Stimulated activated CD8-positive, alpha-beta memory T cell treated with anti-CD3 and anti-CD28 coated beads, Interleukin-15, amount 100 ng/mL, for 1 hour (primary cell): ENCODE measurements at places on chromosomes 13 and 19.

DNA sequence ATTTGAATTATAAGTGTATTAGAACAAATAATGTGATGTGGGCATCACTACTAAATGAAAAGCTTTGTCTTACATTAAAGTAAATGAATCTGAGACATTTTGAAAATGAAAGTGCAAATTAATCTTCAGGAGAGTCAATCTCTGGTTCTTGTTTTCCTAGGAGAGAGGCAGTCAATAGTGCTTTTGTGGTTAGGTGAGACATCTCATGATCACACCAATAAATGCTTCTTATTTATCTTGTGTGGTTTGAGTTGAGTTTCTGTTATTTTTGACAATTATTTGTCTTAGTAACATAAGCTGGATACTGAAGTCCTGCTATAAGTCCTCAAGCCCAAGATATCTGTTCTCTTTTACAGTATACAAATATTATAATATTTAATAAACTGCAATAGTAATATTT is 1378.0 kb upstream of the PCDH9 start:
- DNase-seq: no peak

- no peak for DNase-seq
These were observed 59.2 kb downstream of the GJA3 start for GRCh38 chr13:20101467-20102316.

DNA sequence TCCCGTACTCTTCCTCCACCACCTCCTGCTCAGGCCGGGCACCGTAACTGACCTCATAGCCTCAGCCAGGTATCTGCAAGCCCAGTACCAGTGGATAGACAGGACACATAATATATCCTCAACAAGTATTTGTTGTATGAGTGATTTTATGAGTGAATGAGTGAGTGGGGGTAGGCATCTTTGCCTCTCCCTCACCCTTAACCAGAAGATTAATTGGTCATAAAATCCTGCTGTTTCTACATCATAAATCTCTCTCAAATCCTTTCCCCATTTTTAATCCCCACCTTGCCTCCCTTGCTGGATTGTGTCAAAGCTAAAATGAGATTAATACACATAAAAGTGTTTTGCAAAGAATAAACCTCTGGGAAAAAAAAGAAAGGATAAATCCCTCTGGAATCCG is 44.4 kb upstream of the HMGB1 start:
- DNase-seq: no peak

DNA sequence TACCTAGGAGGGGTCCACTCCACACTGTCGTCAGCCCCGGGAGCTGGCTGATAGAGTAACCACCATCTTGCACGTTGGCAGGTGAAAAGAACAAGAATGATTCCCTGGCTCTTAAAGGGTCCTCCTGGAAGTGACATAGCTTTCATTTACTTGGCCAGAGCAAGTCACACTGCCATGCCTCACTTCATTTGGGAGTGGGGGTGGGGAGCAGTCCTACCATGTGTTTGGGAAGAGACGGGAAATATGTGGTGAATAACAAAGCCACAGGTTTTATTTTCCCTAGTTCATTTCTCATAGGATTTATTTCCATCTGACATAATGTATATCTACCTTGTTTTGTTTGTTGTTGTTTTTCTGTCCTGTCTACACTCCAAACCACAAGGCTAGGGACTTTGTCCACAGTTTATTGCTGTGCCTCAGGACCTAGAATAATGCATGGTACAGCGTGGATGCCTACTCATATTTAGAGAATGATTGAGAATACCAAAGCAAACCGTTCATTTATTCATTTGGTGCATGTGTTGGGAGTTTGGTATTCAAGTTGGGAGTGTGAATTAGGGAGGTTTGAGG is 26.8 kb downstream of the UBAC2 start:
- no peak for DNase-seq

DNA sequence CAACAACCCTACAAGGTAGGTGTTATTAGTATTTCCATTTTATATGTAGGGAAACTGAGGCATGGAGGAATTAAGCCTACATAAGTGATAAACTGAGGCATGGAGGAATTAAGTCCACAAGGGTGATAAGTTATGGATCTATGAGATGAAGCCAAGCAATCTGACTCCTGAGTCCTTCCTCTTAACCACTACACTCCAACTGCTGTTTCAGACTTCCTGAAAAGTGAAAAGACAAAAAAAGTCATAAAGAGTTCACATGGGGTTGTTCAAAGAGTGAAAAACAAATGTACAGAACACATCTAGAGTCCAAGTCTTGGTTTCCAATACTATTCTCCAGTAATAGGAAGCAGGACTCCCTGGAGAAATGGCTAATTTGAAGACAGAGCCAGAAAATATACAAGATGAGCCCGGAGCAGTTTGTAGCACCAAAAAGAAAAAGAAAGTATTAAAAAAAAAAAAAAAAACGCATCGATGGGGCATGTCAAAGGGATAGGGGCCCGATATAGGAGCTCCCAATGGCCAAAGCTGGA is 12.1 kb downstream of the CRYL1 start:
- no peak for DNase-seq

GRCh38 chr13:35480346-35480745 is 3.9 kb upstream of the MAB21L1 start:
- no peak for DNase-seq

DNA sequence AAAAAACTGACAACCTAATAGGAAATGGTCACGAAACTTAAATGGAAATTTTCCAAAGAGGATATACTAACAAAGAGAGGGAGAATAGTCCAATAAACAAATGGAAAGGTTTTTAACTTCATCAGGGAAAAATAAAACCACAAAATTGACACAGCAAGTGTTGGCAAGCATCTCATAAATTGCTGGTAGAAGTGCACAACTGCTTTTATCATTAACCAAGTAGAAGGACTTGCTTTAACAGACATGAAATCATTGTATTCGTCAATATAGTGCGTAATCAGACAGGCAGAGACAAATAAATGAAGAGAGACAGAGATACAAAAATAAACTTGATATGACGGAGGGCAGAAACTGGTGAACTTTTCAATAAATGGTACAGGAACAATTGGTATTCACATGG is 7.4 kb downstream of the TGDS start:
- DNase-seq: no peak

DNA sequence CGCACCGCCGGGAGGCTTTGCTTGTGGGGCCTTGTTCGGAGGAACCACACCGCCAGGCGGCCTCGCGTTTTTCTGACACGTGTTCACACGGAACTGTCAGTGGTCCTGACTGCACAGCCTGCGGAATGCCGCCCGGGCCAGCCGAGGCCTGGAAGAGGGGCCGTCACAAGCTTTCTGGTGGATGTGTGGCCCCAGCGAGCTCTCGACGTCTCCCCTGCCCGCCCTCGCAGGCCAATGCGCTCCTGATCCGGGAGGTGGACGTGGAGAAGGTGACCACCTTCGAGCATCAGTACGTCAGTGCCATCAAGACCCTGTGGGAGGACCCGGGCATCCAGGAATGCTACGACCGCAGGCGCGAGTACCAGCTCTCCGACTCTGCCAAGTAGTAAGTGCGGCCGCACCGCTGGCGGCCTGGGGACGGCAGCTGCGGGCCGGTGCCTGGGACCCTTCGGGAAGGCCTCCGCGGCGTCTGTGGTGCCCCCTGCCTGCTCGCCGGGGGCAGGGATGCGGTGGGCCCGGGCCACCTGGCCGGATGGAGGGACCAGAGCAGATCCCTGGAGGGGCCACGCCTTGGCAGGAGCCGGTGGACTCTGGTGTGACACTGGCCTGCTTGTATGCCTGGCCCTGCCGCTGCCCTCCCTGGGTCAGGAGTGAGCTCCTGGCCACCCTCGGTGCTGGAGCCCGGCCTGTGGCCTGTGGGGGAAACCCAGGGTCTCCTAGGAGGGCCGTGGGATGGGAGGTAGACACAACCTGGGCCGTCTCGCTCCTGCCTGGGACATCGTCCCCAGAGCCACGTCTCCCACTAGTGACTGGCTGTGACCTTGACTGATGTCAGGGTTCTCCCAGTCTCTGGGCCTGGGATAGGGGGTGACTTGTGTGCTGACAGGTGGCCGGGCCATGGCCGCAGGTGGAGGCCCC is 19.2 kb downstream of the GNA11 start:
- DNase-seq: no peak

- DNase-seq: no peak
These were observed 46.7 kb downstream of the CYP4F22 start for GRCh38 chr19:15555021-15555420.

GRCh38 chr13:99279637-99280036 is 21.5 kb upstream of the GPR18 start:
- no peak for DNase-seq

DNA sequence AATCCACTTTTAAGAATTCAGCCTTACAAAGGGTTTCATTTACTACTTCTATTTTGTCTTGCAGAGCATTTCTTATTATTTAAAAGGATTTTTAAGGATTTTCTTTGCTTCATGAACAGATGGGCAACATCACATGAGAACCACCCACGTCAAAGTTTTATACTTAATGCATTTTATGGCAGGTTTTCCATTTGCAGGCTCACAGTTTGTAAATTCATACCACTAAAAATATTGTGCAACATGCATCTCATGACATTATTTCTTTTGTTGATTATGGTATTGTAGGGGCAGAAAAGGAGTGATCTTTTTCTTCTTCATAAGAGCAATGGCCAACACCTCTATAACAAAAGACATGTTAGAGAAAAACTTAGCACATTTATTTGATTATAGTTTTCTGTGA is 554.0 kb upstream of the SPRY2 start:
- DNase-seq: no peak

DNA sequence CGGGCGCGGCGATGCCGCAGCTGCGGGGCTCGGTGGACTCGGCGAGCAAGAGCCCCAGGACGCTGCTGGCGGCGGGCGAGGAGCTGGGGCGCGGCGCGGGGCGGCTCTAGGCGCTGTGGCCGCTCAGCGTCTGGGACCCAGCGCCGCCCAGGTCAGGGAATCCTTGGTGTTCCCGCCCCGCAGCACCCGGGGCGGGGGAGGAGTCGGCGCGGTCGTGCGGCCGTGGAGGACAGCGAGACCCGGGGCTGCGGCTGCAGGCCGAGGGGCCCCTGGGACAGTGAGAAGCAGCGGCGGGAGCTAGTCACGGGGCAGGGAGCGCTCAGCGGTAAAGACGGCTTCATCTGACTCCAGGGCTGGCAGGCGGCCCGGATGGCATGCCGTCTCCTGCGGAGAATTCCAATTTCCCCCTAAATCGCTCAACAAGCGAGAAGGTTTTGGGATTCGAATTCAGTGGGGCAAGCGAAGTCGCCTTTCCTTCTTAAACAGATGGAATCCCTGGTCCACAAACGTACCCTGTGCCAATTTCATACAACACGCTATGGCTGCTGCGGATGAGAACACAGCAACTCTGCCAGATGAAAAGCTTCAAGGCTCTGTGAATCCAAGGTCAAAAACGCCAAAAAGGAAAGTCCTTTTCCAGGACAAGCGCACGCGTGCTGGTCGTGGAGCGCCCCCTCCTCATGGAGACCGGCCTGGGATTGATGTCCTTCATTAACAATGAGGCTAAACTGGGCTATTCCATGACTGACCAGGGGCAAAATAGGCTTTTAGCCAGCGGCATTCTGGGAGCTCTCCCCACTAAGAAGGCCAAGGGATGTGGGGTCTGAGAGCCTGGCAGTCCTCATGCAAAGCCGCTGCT is 4.2 kb upstream of the ZSCAN4 start:
- DNase-seq: no peak

DNA sequence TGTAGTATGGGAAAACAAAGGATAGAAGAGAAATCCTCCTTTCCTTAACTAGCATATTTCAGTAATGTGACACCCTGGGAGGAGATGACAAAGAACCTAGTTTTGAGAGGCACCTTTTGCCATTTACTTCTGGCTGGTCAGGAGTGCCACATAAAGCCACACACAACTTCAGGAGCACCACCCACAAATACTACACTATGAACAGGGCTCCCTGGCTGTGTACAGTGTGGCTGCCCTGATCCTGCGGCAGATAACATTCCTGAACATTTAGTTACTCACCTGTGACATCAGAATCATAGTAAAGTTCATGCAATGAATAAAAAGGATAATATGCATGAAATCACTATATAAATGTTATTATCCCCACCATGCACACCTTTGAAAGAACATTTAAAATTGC is 17.4 kb upstream of the IRS2 start:
- no peak for DNase-seq

GRCh38 chr19:51458899-51459505 is 748 bp upstream of the SIGLEC8 start:
- no peak for DNase-seq

DNA sequence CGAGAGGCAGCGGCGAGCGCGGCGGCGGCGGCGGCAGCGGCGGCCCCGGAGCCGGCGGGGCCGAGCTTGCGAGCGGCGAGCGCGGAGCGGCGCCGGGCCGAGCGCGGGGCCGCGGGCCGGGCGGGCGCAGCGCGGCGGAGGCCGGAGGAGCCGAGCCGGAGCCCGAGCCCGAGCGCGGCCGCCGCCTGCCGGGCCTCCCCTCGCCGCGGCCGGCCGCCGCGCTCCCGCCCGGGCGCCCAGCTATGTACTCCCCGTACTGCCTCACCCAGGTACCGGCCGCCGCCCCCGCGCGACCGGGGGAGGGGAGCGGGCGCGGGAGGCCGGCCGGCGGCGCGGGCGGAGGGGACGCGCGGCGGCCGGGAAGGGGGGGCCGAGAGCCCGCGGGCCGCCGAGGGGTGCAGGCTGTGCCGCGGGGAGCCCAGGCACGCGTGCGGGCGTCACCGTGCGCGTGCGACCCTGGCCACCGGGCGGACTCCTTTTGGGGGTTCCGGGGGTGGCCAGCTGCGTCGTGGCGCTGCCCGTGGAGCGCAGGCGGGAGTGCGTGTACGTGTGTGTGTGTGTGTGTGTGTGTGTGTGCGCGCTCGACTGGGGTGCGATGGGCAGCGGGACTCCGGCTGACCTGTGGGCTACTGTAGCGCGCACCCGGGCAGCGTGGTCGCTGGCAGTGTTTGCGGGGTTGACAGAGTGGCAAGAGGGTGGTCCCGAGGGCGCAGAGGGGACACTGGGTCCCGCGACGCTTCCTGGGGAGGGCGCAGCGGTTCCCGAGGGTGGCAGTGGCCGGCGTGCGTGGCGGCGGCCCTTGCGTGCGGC is 526 bp downstream of the NFIX start:
- DNase-seq: no peak

DNA sequence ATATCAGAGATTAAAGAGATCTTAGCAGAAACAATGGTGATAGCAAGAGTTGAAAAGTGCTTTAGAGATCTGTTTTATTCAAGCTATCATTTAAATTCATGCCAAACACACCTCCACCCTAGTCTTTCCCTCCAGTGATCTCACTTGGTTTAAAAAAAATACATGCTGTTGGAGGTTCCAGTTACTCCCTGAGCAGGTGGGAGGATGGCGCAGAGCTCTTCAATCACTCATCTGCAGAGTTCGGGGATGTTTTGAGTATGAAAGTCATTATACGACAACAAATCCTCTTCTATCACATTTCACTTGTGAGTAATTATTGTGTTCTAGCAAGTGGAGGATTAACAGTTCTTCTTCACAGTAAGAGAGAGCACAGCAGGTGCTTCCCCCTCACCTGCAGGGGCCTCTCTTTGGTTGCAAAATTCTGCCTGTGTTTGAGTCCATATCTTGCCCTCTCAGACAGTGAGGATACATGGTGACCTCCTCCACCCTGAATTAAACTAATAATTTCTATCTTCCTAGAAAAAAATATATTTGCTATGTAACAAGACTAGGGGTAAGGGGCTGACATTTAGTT is 376.7 kb downstream of the LIG4 start:
- DNase-seq: no peak

DNA sequence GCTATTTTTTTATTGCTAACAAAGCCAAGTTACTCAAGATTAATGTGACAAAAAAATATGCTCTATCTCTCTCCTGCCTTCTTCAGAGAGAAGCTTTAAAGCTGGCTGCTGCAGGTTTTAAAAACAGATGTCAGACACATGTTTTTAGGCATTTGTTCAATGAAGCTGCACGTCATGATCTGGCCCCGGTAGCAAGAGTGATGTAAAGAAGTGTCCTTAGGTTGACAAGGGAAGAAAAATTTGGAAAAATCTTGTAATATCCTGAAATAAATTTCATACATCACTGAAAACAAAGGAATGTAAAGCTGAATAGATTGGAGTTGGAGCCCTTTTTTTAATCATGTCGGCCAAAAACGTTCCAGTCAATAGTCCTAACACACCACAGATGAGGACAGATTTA is 531.4 kb upstream of the NBEA start:
- DNase-seq: no peak
